ENCODE measurements at places on chromosomes 12 and 14.

DNA sequence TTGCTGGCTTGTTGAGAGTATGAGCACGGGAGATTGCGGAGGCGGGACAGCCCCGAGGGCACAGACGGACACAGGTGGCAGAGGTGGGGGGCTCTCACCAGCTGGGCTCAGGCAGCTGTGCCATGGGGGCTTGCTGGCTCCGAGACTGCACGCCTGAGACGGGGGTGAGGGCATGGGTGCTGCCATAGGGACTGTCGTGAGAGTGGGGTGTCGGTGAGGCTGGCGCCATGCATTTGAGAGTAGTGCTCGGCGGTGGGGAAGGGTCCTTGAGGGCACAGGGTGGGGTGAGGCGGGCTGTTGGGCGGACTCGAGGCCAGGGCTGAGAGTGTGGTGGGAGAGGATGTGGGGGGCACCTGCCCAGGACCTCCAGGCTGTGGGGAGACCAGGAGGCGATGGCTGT lies 40.7 kb upstream of the TEX22 start:
- no peak for DNase-seq

GRCh38 chr12:32499048-32499447 lies 99.7 kb downstream of the FGD4 start:
- DNase-seq = no peak

DNA sequence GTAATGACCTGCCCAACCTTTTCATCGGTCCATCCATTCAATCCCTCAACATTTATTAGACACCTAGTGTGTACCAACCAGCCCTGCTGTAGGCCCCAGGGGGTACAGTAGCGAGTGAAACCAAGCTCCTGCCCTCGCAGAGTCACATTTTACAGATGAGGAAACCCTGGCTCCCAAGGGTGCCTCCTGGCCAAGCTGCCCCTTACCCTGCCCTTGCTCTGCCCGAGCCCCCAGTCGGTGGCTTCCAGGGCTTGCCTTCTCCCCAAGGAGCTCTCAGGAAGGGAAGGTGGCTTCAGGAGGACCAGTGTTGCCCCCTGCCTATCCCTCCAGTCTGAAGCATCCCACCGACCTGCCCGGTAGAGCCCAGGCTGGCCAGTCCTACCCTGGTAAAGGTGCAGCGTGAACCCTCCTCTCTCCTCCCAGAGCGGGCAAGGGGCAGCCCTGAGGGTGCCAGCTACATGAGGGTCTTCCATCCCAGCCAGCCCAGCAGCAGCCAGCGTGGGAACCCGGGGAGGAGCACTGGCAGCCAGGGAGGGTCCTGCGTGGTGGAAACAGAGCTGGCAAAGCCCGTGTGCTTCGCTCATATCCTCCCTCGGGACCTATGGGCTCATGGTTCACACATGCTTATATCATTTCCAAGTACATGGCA lies 670 bp upstream of the BEGAIN start:
- no peak for DNase-seq

GRCh38 chr12:111404362-111405148 lies 1.2 kb upstream of the SH2B3 start:
- no peak for DNase-seq

DNA sequence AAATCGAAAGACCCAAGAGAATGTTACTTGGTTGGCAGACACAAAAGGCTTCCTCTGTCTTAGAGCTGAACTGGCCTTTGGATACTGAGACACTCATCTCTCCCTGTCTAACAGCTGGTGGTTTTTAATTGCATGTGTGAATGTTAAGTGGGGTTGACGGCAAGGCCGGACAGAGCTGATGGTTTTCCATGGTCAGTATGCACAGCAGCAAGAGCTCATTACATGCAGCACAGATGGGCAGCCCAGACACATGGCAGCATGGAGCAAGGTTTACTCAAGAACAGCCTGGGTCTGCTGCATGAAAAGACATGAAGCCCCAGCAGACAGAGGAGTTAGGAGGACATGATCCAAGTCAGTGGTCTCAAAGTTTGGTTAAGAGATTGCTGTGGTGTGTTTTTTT lies 27.8 kb upstream of the CACNA2D4 start:
- no peak for DNase-seq

- DNase-seq = no peak
Measured at GRCh38 chr12:1309613-1310012, 284.8 kb downstream of the FBXL14 start.

GRCh38 chr12:40225984-40226602 lies 1.3 kb downstream of the LRRK2 start:
- no peak for DNase-seq

DNA sequence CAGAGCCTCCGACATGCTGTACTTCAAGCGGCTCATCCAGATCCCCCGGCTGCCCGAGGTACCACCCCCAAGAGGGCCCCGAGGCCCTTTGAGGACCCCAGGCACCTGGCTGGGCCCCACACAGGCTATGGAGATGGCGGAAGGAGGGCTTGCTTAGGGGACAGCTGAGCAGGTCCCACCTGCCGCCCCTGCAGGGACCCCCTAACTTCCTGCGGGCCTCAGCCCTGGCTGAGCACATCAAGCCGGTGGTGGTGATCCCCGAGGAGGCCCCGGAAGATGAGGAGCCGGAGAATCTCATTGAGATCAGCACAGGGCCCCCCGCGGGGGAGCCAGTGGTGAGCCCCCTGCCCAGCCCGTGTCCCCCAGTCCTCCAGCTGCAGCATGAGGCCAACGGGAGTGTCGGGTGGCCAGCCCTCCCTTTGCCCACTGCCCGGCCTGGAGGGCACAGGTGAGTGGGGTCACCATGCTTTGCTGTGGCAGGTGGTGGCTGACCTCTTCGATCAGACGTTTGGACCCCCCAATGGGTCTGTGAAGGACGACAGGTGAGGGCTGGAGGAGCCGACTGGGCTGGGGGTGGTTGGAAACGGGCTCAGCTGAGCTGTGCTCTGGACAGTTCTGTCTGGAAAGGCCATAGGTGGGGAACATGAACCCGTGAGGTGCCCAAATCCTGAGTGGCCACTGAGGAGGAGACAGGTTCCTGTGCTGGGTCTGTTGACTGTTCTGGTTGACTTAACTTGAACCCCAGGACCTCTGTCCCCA lies 20.0 kb downstream of the HIP1R start:
- DNase-seq = no peak

GRCh38 chr12:64122154-64122553 lies 99.9 kb downstream of the KICS2 start:
- no peak for DNase-seq

DNA sequence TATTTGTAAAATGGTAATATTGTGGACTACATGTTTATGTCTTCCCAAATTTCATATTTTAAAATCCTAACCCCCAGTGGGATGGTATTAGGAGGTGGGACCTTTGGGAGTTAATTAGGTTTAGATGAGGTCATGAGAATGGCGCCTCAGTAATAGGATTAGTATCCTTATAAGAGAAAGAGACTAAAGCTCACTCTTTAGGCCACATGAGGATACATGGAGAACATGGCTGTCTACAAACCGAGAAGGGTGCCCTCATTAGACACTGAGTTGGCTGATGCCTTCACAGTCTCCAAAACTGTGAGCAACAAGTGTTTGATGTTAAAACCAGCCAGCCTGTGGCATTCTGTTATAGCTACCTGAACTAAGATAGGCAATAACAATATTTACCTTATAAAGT lies 58.3 kb upstream of the OTOGL start:
- DNase-seq = no peak

DNA sequence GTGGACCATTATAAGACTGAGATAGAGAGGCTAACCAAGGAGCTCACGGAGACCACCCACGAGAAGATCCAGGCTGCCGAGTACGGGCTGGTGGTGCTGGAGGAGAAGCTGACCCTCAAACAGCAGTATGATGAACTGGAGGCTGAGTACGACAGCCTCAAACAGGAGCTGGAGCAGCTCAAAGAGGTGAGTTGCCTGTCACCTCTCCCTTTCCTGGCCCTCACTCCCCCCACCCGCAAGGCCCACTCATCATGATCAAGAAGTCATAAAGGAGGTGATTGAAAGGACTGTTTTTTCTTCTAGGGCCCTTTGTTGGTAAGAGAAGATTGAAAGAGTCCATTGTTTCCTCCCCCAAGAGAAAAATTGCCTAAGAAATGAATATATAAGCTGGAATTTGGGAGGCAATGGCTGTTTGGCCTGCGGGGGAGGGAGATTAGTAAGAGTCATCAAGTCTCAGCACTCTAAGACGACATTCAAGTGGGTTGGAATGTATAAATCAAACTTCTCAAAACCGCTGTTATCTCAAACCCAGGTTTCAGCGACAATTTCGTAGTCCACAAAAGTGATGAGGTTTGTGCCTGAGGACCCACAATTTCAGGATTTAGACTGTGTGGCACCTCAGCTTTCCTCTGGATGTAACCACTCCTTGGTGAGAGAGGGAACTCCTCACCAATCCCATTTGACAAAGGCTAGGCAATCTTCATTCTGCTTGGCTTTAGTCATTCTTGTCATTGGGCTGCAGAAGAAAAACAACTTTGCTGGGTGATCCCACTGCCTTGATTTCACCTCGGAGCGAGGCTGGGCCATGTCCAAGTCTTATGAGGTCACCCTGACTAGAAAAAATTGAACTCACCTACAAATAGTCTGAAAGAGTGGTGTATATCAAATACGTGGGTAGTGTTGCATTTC lies 966 bp downstream of the BICD1 start:
- DNase-seq = no peak

GRCh38 chr14:94307410-94307992 lies 14.4 kb upstream of the SERPINA10 start:
- DNase-seq = no peak

- no peak for DNase-seq
Measured at GRCh38 chr14:103524002-103524935, 1.6 kb upstream of the CKB start.

- no peak for DNase-seq
Measured at GRCh38 chr14:69261761-69262331, 1.9 kb downstream of the GALNT16 start.

GRCh38 chr14:81315341-81315740 lies 84.8 kb downstream of the STON2 start:
- no peak for DNase-seq

- DNase-seq = no peak
Measured at GRCh38 chr12:53049571-53050318, at the start of gene TNS2. TNS2 (plus strand) TSS chr12:53050065; CDS start chr12:53050186, 121 bp downstream.

GRCh38 chr14:74954947-74955228 lies 509 bp downstream of the PGF start:
- DNase-seq = no peak

GRCh38 chr14:37399517-37399916 lies 195.5 kb downstream of the FOXA1 start:
- no peak for DNase-seq

DNA sequence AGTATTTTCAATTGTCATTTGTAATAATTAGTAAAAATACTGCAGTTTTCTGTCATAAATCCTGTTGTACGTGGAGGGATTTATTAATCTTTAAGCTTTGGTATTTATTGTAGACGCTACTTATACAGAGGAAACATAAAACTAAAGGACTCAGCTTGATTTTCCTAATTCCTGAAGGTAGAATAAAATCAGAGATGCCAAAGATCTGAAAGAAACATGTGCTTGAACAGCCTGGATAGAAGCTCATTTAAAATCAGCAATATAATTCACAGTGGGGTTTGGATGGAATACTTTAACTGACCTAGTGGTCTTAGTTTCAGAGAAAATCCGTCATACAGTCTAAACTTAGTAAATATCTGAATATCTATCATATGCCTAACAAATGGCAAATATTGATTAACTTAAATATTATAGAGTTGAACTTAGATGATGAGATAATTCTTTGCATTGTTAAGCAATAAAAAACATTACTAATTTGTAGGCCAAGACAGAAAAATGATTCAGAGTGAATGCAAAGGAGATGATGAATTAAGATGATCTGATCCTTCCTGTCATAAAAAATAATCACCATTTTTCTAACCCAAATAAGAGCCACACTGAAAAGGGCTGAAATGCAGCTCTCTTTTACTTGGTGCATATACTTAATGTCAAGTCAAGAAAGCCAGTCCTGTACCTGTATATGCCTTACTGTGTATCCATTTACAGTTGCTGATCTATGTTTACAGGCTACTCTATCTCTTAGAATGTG lies 397.1 kb upstream of the DCN start:
- DNase-seq = no peak

GRCh38 chr14:103529383-103530365 lies 678 bp downstream of the TRMT61A start:
- DNase-seq = no peak

DNA sequence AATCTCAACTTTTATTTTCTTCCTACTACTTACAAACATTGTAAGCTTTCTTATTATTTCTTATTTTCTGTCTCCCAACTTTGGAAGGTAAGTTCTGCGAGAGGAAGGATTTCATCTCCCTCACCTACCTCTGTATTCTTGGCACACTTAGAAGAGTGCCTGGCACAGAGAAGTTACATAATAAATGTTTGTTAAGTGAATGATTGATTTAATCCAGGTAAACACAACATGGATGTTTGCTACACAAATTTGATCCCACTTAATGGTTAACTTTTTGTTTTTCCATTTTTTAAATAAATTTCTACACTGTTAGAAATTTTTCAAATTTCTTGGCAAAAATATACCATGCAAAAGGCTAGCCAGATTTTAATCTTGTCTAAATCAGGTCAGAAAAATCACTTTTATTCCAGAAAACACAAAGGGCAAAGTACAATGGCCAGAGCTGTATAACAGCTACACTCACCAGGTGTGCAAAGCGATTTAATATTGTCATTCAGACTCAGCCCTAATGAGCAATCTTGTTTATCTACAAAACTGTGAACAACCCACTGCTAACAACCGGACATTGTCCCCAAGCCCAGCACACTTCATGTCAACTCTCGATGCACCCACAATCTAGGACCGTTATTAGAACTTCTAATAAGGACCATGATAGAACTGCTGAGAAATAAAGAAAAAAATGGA lies 222.1 kb upstream of the EEA1 start:
- DNase-seq = no peak

DNA sequence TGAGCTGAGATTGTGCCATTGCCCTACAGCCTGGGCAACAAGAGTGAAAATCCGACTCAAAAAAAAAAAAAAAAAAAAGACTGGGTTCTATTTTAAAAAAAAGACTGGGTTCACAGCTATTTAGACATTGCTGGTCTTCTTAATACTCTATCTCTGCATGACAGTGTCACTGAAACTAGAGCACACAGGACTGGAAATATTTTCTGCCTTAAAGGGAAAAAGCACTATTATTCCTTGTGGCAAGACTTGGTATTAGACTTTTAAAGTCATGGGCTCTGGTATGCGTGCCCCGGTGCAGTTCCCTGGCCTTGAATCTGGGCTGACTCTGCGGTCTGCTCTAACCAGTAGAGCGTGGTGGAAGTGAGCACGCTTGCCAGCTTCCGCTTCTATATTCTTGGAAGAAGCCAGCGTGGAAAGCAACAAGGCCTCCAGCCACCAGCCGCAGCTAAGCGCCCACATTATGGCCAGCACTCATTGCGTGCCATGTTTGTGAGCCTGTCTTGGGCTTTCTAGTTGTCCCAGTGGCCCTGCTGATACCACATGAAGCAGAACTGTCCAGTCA lies 31.3 kb downstream of the PRKAB1 start:
- no peak for DNase-seq

GRCh38 chr14:103227094-103227768 lies 104.0 kb downstream of the TNFAIP2 start:
- no peak for DNase-seq
